Left renal pelvis (tissue), 4 donors: ENCODE measurements at places on chromosomes 16 and 17. TPM values are rescaled to one million over a fixed set of nuclear protein-coding genes. Genes with fewer than 3 reads are reported as not detected.
A peak's percentile ranks its signal among the peaks of the same experiment; 100 is the strongest.

GRCh38 chr16:3677994-3678393 lies 23.5 kb downstream of the DNASE1 start:
- no peak for DNase-seq

- no peak for DNase-seq
These were observed 7.3 kb downstream of the ZZEF1 start for GRCh38 chr17:4135489-4135888.

GRCh38 chr17:50130559-50131305 lies 772 bp upstream of the SAMD14 start:
- no peak for DNase-seq

ABCA3 gene
- 5.4 TPM for polyA plus RNA-seq

DNA sequence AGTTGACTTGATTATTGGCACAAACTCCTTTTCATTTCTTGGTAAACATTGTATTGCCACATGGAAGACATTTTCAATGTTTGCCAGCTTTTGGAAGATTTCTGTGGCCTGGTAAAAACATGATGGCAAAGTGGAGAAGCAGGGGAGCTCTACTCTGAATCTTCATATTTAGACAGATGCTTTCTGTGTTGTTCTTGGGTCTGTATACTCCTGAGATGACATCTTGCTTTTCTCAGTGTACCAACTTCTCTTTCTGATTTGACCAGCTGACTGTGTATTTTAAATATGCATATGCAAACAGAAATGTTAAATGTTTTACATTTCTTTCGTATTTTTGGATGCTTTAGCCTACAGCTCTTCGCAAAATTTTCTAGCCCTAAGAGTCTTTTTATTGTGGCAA lies 366.2 kb upstream of the MON1B start:
- no peak for DNase-seq

GRCh38 chr16:54193665-54194333 lies 92.8 kb downstream of the IRX3 start:
- peak; percentile 51 for DNase-seq
